Mammary epithelial cell (primary cell): ENCODE measurements at places on chromosomes 3 and 15. TPM values are rescaled to one million over a fixed set of nuclear protein-coding genes. Genes with fewer than 3 reads are reported as not detected.
A peak's percentile ranks its signal among the peaks of the same experiment; 100 is the strongest.

RBM6 gene
- polyA plus RNA-seq, result 22.9 TPM

- DNase-seq, result peak; percentile 50
These were observed 514.1 kb upstream of the CFAP20DC start for GRCh38 chr3:59563966-59564365.

DNA sequence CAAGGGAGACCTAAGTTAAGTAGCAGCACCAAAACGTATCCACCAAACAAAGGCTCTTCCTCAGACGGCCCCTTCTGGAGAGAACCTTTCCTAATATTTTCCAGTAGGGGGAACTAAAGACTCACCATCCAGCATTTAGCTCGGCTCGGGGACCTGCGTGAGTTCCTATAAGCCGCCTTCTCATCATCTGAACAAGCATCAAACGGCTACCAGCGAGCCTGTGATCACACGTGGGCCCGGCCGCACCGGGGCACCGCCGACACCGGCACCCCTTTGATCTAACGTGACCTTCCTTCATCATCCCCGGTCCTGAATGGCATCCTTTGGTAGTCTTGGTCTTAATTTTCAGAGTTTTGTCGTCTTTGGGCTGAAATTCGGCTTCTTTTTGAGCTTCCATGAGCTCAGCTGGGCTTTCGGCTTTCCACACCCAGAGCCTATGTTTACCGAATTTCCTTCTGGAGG, 1.4 kb upstream of the ROBO2 start:
- DNase-seq, result peak; percentile 67

DNA sequence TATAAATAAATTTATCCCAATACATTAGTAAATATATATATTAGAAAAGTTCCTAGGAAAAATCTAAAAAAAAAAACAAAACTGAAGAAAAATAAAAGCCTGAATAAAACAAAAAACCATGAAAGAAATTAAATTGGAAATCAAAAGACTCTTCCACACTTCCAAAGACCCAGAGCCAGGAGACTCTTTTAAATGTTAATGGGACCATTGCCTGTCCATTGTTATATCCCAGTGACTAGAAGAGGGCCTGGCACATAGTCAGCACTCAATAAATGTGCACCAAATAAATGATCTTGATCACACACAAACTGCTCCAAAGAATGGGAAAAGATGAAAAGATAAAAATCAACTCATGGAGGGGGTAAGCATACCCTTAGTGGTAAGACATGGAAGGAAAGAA, 51.3 kb upstream of the CLDN18 start:
- DNase-seq, result no peak

ADCY5 gene
- 0.06 TPM for polyA plus RNA-seq

DNA sequence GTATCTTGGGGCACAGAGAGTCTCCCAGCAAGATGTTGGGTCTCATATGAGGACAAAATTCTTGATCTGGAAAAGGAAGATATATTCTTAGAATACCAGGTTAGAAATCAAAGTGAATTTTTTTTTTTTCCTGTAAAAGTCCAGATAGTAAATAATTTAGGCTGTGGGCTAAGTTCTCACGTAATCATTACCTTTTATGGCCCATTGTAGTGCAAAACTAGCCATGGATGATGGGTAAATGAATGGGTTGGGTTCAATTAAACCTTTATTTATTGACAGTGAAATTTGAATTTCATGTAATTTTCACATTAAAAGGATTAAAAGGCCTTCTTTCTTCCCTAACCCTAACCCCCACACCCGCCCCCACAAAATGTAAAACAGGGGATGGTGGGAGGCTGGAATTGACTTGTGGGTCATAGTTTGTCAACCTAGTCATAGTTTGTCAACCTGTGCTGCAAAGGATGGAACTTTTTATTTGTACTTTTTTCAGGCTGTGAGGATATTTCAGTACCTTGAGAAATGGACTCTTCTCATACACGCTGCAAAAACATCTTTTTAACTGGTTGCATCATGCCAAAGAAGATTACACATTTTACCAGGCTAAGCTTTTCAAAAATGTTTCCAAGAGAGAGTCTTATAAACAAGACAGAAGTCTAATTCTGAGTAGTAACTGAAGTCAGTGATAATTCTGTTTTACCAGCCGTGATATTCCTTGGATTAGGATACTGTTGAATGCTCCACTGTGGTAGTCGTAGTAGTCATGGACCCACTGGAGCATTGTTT, 138.8 kb downstream of the AKAP13 start:
- DNase-seq, result no peak

DNA sequence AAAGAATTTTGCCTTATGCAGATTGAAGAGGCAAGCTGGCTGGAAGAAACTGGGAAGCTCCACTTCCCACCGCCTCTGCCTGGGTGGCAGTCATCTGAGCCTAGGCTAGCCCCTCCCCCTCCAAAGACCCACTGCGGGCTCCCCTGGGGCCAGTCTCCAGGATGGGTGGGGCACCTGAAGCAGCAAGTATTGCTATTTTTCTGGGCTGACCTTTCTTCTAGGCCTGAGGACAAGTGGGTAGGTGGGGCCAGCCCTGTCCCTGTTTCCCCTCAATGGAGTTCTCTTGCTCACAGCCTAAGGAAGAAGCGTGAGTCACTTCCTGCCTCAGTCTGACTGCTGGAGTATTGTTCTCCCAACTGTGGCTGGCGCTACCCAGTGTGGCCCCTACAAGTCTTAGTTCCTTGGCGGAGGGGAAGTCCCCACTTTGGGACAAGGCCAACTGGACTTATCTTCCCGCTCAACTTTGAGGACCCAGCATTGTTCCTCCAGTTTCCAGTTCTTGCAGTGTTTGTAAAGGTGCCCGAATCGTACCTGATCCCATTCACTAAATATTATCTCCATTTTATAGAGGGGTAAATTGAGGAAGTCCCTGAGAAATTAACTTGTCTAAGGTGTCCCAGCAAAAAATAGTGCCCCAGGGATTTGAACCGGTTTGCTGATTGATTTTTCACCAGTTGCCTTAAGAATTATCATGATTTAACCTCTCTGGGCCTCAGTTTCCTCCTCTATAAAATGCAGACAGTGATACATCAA, 1.4 kb downstream of the FURIN start:
- peak; percentile 83 for DNase-seq

GRCh38 chr15:80895091-80895490, 94.5 kb downstream of the MESD start:
- no peak for DNase-seq

ST3GAL6 gene
- polyA plus RNA-seq, result 3.6 TPM

DNA sequence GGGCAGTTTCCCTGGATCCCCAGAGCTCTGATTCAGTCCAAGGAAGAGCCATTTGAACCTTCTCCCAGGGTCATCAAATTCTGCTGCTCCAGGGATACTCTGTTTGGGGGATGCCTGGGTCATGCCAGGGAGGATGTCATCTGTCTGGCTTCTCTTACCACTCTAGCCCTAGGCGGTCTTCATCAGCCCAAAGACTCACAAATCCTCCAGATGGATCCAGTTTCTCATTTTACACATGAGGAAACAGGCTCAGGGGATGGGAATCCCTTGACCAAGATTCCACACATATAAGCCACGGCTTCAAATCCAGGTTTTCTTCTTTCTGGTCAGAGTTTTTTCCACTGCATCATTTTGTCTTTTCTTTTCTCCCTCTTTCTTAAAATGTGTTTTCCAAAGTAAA, 36.7 kb downstream of the SLC28A1 start:
- DNase-seq, result no peak

GRCh38 chr3:83953417-83954089, 1005.2 kb upstream of the CADM2 start:
- peak; percentile 51 for DNase-seq

DNA sequence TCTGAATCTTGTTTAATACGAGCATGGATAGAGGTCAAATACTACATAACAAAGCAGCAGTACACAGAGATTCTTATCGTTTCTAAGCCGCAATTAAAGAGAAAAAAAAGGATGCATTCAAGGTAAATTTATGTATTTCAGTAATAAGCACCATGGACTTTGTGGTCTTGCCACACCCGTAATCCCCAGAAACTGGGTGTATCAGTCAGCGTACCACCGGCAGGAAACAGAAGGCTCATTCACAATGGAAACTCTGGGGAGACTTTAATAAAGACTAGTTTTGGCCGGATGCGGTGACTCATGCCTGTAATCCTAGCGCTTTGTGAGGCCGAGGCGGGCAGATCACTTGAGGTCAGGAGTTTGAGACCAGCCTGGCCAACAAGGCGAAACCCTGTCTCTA, 81.9 kb upstream of the ZNF280D start:
- peak; percentile 48 for DNase-seq
